Fibroblast of skin of left quadriceps (primary cell): ENCODE measurements at places on chromosomes 16 and 17.

DNA sequence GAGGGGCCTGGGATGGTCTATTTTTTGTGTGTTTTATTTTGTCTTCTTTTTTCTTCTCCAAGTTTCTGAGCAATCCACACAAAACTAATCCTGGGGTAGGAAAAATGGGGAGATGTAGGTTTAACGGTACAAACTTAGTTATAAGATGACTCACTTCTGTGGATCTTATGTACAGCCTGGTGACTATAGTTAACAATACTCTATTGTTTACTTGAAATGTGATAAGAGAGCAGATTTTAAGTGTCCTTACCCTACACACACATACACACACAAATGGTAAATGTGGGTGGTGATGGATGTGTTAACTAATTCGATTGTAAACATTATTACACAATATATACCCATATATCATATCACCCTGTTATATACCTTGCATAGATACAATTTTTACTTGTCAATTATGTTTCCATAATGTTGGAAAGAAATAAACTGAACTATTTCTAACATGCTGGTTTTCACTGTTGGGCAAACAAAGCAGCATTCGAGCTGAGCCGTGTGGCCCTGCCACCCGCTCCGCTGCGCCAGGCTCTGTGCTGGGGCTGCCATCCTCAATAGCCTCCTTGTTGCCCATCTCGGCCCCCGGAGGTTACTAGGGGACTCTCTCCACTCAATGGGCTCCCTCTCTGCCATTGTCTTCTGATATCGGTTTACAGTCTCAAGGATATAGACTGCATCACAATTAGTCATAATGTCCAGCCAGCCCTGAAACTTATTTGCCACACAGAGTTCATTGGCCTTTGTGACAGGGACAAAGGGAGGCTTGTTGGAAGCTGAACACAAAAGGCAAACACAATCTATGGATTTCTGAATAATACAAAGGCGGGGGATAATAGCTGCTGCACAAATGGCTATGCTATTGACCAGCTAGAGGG is 380.3 kb upstream of the MAF start:
- DNase-seq: no peak

DNA sequence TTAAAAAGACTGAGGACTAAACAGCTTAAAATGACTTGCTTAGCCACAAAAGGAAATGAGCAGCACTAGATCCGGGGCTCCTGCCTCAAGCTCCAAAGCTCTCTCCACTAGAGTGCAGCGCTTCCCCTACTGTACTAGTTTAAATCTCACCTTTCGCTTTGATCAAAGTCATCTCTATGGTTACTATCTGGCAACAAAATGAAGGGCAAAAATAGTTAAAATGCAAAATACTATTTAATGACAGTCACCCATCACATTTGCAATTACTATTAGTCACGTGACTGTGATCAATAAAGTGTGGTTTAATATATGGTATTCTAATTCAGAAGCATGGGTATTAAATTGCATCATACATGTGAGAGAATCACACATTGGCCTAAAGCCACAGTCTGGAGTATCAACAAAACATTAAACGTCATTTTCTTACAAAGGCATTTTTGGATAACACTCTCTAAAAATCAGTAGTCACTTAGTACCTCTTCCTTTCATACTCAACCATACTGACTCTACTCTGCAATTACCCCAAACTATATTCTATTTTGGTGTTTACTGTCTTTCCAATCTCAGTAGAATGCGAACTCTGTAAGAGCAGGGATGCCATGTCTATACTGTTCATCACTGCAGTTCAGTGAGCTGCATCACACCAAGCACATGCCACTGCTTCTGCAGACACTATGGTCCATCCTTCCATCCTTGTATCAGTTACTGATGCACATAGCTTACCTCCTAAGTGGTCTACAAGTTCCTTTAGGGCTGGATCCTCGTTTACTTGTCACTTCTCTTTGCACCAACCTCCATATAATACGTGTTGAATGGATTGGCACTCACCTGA is 6.2 kb downstream of the PSMD12 start:
- no peak for DNase-seq

- no peak for DNase-seq
Measured at GRCh38 chr16:83270640-83271039, 537.1 kb upstream of the HSBP1 start.

DNA sequence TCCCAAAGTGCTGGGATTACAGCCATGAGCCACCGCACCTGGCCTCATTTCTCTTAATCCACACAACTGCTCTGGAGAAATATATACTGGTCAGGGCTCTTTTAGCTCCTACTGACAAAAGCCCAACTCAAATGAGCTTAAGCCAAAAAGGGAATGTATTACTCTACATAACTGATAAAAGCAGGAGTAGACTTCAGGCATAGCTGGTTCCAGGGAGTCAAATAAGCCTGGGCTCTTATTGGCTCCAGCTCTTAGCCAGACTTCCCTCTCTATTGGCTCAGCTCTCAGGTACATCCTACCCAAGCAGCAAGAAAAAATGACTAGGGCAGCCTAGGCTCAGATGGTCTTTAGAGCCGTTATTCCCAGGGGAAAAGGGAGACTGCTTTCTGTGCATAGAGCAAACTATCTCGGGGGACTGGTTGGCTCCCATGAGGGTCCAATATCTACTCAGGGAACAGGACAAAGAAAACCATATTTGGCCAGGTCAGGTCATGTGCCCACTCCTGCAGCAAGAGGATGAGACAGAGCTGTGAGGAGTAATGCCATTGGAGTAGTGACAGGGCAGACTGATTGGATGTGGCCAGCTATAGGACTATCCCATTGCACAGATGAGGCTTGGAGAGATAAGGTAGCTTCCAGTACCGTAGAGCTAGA is 21.2 kb downstream of the TBX2 start:
- DNase-seq: no peak

GRCh38 chr17:35788477-35789368 is 6.7 kb downstream of the MMP28 start:
- DNase-seq: peak; percentile 72
